T follicular helper cell (primary cell): ENCODE measurements at places on chromosomes 6 and 20.
A peak's percentile ranks its signal among the peaks of the same experiment; 100 is the strongest.

GRCh38 chr20:14470977-14471661 lies 133.7 kb upstream of the FLRT3 start:
- DNase-seq: no peak

DNA sequence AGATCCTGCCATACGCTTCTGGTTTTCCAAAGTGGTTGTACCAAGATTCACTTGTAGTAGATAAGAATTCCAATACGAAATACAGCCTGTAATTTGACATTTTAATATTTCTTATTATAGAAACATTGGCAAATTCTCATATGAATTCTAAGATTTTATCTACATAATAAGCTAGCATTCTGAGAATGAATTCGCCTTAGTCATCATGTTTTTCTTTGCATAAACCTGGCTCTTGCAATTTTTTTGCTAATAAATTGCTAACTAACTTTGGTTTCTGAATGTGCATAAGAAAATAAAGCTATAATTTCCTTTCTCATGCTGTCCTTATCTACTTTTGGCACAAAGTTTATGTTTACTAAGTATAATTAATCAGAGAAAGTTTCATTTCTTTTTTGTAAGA lies 673.0 kb downstream of the PTPRT start:
- DNase-seq: no peak

- DNase-seq: no peak
Observed at GRCh38 chr20:8509809-8510208, 377.7 kb downstream of the PLCB1 start.

DNA sequence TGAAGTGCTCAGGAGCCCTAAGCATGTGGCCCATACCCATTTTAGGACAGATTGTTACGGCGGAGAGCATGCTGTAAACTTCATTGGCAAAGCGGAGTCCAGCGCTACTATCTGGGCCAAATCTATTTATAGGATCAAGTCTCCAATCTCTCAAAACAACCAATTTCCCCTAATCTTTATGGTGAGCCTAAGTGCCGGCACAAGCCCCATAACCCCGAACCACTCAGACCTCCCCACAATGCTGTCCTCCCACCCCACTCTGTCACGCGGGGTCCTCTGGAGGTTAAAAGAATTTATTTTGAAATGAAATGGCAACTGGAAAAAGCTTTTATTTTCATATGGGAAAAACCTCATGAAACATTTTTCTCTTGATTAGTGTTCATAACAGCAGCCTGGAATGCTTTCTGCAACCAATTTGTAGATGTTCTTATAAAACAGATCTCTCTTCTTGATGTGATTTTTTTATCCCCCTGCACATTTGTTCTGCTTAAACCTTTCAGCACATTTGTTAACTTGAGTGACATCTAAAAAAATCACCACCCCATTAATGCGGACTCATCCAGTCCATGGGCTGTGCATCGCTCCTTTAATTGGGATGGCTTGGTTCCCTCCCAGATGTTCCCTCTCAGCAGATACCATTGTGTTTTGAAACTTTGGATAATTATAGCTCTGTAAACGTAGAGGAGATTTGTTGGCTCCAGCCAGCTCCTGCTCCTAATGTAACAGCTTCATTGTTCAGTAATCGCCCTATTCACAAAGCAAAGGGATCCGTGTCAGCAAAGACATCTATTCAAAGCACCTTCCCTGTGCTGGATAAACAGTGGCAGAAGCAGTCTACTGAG lies 323.6 kb downstream of the CD83 start:
- DNase-seq: no peak

GRCh38 chr6:107196152-107196551 lies 80.8 kb upstream of the BEND3 start:
- no peak for DNase-seq

GRCh38 chr20:42484790-42485375 lies 704.8 kb downstream of the PTPRT start:
- no peak for DNase-seq

- peak; percentile 28 for DNase-seq
Observed at GRCh38 chr6:42075159-42075838, 25.0 kb downstream of the TAF8 start.

DNA sequence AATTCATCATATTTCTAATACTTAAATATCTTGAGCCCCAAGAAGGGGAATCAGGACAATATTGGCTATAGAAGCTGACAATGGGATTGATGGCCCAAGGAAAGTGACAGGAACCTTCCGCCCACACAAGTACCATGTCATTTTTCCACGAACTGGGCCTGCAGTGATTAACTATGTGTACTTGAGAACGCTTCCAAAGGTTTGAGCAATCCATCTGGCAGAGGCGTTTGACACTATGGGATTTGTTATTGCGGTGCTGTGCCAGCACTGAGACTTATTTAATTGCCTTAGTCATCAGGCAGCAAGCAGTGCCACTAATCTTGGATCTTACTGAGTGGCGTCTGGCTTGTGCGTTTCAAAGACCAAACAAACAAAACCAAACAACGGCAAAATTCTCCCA lies 135.6 kb upstream of the UST start:
- no peak for DNase-seq

DNA sequence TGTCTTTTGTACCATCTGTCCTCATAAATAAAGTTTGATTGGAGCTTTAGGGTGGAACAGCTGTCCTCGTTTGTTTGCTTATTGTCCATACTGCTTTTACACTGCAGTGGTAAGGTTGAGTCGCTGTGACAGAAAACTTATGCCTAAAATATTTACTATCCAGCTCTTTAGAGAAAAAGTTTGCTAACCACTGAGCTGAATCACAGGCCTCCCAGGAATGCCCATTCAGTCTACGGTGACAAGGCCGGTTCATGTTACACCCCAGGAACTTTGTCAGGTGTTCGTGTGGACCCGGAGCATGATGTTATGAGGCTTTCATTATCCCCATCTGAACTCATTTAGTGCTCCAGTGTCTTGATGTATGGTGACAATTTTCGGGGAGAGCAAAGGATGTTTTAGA lies 401.1 kb downstream of the SAMD5 start:
- no peak for DNase-seq

- DNase-seq: no peak
Observed at GRCh38 chr20:13094976-13095375, 86.2 kb downstream of the SPTLC3 start.

- no peak for DNase-seq
Observed at GRCh38 chr6:138211048-138211581, 7.2 kb downstream of the PBOV1 start.

DNA sequence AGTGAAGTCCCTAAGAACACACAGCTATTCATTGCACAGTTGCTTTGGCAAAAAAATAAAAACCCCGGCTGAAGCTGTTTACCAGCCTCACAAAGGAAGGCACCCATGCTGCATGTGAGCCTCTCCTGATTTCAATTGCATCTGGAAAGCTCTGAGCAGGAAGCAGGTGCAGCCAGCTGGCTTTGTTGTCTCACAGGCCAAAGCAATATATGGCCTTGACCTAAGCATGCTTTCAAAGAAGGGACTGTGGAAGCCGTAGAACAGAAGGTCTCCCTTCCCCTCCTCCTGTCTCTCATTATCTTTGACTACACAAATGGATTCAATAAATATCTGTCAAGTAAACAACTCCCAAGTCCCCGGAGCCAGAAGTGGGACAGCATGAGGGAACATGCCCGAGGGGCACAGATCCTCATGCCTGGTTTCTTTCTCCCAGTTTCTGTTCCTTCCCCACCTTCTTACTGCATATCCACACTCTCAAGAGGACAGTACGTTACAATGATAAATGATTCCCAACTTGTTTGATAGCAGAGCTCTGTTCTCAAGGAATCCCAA lies 57.2 kb upstream of the PCSK2 start:
- no peak for DNase-seq

GRCh38 chr6:166411721-166412151 lies 29.0 kb upstream of the MPC1 start:
- DNase-seq: no peak

DNA sequence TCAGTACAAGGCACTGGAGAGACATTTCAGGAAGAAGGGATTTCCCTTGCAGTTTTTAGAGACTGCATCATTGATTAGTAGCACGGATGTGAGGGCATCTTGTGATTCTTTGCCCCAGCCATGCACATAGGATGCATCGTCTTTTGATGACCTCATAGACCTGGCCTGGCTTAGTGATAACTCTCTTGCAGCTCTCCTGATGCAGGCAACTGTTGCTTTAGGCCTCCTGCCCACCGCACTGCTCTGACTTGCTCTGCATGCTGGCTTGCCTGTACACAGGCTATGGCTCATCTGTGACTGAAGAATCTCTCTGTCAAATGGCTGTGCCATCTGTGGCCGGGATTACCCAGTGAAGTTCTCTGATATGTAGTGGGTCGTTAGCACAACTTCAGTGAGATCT lies 207.7 kb upstream of the PTCHD4 start:
- DNase-seq: no peak

DNA sequence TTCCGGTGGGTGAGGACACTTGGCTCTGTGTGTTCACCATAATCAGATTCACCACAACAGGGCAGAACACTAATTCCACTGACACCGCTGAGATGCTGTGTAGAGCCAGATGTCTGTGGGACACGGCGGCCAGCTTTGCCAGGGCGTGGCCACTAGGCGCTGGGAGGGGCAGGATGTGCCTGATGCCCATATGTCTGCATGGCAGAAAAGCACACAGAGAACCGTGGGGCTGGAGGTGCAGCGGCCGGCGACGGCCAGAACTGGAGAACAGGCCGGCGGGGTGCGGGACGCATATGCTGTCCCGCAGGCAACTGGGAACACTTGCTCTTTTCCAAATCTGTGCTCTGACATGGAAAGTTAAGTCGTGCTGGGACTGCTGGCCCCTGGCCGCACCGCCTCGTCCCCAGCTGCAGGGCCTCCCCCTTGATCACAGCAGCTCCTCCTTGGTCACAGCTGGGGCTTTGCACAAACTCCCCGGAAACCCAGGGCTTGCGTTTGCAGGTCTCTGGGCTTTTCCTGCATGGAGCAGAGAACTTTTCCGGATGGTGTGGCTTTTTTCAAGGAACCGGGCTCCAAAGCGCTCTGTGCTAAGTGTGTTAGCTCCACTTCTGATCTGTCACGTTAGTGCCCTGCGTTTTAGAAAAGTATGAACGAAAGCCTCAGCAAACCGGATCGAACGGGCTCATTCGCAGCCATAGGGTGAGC lies 31.1 kb downstream of the NTSR1 start:
- peak; percentile 21 for DNase-seq

DNA sequence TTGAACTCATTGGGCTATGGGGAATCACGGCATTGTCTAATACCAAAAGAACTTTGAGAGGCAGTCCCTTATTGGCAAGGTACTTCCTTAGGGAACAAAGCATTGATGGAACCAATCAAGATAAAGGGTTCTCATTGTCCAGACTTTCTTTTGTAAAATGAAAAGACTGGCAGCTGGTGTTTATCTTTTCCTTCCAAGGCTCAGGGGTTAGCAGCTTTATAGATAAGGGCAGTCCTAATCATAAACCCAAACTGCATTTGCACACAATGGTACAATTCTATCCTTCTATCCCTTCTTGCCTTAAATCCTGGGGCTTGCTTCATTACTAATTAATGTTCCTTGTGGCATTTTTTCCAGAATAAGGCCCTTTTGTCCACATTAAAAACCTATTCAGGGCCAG lies 28.6 kb downstream of the CDK19 start:
- no peak for DNase-seq

GRCh38 chr20:58868795-58869194 lies 16.3 kb downstream of the GNAS start:
- no peak for DNase-seq

- DNase-seq: no peak
Observed at GRCh38 chr6:129497481-129498441, 212.2 kb downstream of the ARHGAP18 start.

GRCh38 chr6:35599761-35600658 lies 87.3 kb upstream of the TULP1 start:
- DNase-seq: no peak

DNA sequence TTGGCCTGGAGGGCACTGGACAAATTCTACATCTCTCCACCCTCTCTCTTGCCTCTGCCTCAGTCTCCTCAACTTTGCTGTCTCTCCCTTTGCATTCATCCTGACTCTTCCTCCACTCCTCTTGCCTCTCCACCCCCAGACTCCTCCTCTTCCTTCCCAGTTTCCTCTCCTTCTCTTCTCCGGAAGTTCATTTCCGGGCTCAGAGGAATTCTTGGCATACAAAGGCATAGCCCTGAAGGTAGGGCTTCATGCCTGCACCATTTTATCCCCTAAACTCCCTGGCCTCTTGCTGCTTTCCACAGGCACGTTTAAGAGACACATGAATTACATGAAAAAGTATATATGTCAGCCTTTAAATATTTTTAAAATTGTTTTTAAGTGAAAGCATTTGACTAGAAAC lies 10.6 kb downstream of the BFSP1 start:
- DNase-seq: no peak

DNA sequence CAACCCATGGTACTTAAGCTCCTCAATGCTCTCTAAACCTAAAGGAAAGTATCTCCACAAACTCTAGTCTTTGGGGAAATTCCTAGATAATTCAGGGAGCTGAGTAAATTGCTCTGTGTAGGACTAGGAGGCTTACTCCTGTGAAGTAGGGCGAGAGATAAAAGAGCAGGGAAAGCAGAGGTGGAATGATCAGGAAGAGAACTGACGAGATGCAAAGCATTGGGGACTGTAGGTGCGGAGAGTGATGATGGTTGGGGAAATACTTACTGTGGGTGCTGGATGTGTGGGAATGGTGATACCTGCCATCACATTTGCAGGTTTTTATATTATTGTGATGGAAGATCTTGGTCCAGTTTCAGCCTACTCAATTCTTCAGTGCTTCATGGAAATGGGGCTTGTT lies 1.6 kb upstream of the LATS1 start:
- DNase-seq: no peak

DNA sequence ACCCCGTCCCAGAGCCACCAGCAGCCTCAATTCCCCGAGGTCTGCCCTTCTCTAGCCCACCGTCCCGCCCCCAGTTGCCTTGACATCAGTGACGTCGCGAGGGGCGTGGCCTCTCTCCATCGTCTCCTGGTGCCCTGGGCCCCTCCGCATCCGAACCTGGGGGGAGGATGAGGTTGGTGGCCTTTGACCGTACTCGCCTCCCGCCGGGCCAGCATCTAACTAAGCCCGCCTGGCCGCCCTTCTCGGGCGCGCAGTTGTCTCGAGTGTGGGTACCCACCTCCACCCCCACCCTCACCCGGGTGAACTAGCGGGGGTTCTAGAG lies 5.5 kb upstream of the ARMC12 start:
- peak; percentile 90 for DNase-seq

DNA sequence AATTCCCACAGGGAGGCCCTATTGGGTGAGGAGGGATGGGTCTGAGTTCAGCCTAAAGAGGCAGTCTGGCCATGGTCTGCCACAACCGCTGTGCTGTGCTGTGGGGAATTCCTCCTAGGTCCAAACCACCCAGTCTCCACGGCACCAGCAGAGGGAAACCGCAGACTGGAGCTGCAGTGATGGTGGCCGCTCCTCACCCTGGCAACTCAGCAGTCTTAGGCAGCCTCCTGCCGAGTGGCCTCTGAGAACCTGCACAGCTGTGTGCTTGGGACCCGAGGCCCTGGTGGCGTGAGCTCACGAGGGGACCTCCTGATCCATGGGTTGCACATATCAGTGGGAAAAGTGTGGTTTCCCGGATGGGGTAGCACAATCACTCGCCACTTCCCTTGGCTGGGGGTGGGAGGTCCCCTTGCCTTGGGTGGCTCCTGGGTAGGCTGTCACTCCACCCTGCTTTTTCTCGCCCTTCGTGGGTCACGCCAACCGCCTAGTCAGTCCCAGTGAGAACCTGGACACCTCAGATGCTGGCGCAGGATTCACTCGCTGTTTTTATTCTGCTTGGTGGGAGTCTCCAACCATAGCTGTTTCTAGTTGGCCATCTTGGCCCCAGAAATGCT lies 242.2 kb downstream of the CDH26 start:
- no peak for DNase-seq

- DNase-seq: no peak
Observed at GRCh38 chr20:57831326-57831992, 121.6 kb upstream of the PMEPA1 start.
